ENCODE measurements at places on chromosomes 12 and 14.
A peak's percentile ranks its signal among the peaks of the same experiment; 100 is the strongest.

DNA sequence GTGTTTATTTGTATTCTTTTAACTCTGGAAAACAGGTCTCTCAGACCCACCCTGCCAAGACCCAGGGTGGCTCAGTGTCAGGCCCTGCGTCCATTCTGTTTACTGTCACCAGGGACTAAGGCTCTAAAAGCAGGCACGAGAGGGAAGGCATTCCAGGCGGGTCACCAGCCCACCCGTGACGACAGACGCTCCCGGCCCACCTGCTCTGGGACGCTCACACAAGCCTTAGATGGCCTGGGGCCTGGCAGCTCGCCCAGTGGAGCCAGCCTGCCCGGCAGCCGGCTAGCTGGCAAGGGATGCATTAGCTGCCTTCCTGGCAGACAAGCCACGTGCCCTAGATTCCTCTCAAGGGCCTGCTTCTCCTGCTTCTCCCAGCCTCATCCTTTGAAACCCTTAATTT lies 9.2 kb upstream of the NUAK1 start:
- DNase-seq = no peak

DNA sequence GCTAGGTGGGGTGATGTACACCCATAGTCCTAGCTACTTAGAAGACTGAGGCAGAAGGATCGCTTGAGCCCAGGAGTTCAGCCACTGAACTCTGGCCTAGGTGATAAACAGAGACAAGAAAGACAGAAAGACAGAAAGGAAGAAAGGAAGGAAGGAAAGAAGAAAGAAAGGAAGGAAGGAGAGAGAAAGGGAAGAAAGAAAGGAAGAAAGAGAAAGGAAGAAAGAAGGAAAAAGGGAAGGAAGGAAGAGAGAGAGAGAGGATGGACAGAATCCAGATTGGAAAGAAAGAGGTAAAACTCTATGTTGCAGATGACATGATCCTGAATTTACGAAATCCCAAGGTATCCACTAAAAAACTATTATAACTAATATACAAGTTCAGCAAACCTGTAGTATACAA lies 8.2 kb downstream of the INTS13 start:
- no peak for DNase-seq

GRCh38 chr12:68446384-68446783 lies 114.2 kb upstream of the MDM1 start:
- DNase-seq = no peak

DNA sequence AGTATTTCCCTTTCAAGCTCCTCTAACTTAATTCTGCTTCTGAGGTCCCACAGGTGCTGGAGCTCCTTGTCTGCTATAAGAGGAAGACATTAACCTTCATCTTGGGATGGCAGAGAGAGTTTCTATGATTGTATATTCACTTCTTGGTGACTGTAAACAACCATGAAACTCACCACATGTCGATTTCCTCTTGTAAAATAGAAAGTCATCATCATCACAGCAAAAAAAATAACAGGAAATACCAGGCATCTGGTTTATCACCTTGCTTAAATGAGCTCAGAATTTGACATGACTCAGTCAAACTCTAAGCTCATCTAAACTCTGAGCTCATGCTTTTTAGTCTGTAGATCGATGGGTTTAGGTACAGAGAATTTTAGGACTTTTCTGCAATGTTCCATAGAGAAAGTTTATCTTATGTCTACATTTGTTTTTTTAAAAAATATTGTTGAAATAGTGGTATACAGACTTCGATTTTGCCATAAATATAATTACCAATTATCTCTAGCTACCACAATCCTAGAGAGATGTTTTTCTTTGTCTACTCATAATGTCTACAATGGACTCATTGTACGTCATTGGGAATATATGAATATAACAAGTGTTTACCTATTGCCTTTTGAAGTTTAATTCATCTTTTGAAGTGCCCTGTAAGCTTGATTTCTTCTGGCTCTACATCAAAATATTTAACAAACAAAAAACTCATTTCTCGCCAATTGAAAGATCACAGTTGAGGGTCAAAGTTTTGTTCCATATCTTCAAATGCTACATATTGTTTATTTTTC lies 58.4 kb downstream of the IGF1 start:
- DNase-seq = no peak

- DNase-seq = no peak
Observed at GRCh38 chr14:88825503-88825902, 1.1 kb downstream of the TTC8 start.

GRCh38 chr12:82593143-82593542 lies 93.6 kb upstream of the TMTC2 start:
- no peak for DNase-seq

- DNase-seq = no peak
Observed at GRCh38 chr14:63299351-63300110, 19.2 kb downstream of the GPHB5 start.

DNA sequence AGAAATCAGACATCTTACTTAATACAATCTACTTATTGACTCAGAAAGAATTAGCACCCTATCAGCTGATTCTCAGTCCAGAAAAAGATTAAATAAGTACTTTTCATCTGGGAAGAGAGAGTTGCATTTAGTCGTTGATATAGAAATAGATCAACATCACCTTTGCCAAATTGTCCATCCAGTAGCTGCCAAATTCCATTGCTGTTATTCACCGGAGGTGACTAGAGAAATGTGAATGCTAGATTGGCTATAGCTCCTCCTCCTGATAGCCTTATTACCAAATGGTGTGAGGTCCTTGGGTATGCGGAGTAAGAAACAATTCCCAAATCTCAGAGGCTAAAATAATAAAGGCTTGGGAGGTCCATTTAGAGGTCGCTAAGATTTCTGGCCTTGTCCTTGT lies 723.3 kb upstream of the FLRT2 start:
- DNase-seq = no peak

DNA sequence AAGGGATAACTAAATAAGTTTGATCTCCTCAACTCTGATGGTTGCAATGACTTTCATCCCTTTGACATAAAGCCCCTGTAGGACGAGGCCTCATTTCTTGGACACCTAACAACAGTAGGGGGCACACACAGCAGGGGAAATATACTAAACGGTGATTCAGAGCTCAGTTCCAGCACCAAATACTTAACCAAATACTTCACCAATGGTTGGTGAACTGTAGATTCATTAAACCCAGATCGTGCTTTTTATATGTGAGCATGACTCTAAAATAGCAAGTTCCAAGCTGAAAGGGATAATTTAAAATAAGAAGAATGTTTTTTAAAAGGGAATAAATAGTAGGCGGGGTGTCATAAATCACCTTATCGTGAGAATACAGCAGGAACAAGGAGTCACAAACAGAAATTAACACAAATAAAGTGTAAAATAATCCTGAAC lies 53.2 kb downstream of the ATG2B start:
- no peak for DNase-seq

GRCh38 chr12:125431516-125431915 lies 366.3 kb downstream of the AACS start:
- DNase-seq = no peak

GRCh38 chr14:64092940-64093339 lies 201.2 kb downstream of the ESR2 start:
- DNase-seq = no peak

DNA sequence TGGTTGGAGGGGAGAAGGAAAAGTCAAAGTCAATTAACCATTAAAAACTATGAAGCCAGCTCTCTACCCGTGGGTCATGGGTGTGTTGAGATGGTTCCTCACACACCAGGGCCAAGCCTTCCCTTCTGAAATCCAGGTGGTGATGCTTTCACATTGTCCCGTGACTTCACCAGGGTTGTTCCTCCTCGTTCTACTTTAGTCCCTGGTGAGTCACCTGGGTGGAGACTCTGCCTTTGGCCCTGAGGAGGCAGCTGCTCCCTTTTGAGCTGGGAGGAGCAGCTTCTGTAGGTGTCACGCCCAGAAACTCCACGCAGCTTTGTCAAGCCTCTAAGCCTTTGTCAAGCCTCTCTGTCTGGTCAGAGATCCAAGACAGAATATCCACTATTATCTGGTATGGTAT lies 348.3 kb downstream of the BMP4 start:
- no peak for DNase-seq

DNA sequence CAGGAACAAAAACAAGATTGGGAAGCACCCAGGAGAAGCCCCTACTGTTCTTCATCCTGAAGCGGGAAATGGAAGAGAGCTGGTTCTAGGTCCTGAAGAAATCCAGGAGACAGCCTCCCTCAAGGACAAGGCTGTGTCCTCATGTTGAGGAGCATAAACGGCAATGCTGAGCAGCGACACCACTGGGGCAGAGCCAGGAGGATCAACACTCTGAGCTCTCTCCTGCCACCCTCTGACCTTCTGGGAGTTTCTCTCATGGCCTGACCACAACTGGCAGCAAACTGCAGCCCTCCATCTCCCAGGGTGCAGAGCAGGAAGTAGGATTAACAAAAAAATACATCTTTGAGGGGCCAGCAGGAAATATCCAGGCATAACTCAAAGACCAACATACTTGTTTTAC lies 1292.2 kb upstream of the TMEM132C start:
- DNase-seq = no peak

GRCh38 chr12:100795800-100796179 lies 1.2 kb downstream of the ANO4 start:
- DNase-seq = no peak

- no peak for DNase-seq
Observed at GRCh38 chr12:39383114-39383513, 59.8 kb downstream of the KIF21A start.

DNA sequence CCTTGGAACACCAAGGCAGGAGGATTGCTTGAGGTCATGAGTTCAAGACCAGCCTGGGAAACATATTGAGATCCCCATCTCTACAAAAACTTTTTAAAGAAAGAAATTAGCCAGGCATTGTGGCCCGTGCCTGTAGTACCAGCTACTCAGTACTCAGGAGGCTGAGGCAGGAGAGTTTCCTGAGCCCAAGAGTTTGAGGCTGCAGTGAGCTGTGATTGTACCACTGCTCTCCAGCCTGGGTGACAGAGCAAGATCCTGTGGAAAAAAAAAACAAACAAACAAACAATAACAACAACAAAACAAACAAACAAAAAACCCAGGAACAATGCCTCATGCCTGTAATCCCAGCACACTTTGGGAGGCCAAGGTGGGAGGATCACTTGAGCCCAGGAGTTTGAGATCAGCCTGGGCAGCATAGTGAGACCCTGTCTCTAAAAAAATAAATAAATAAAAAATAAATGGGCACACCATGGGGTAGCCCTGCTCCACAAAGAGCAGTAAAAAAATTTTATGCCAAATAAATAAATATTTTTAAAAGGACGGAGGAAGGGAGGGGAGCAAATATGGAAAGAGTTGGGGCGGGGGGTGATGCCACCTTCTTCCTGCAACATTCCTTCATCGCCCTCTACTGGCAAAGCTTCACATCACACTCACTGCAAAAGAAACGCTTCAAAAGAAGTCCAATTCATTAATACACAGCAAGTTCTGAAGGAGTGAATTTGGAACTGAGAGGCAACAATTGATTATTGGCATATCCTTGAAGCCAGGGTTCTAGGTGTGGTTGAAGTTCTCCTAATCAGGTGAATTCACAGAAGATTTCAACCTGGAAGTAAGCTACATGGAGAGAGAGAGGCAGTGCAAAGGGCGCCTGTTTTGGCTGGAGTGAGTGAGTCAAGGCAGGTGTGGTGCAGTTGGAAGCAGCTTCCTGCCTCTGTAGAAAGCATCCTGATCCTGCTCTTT lies 8.8 kb upstream of the GNPTAB start:
- DNase-seq = peak; percentile 73

GRCh38 chr12:65208964-65209654 lies 39.7 kb downstream of the LEMD3 start:
- DNase-seq = no peak

DNA sequence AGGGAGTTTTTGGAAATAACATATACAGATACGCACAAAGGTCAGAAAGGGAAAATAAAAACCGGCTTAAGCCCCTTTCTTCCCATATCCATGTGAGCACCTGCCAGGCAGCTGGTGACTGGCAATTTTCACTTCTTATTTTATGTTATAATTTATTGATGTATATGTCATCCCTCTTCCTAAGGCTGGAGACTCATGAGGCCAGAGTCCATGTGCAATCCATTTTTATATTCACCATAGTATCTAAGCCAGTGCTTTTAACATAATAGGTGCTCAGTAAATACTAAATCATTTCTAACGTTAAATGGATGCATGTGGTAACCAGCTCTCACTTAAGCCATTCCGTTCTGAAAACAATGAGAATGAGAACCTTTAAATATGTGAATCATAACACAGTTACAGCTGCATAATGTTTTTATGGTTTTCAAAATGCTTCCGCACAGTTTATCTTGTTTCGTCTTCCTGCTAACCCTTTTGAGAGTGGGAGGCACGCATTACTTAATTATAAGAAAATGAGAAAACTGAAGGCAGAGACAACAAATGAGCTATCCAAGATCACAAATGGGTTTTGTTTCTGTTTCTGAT lies 178.3 kb downstream of the CACNA1C start:
- no peak for DNase-seq

- DNase-seq = no peak
Observed at GRCh38 chr12:44053549-44054127, 217.8 kb downstream of the TMEM117 start.

DNA sequence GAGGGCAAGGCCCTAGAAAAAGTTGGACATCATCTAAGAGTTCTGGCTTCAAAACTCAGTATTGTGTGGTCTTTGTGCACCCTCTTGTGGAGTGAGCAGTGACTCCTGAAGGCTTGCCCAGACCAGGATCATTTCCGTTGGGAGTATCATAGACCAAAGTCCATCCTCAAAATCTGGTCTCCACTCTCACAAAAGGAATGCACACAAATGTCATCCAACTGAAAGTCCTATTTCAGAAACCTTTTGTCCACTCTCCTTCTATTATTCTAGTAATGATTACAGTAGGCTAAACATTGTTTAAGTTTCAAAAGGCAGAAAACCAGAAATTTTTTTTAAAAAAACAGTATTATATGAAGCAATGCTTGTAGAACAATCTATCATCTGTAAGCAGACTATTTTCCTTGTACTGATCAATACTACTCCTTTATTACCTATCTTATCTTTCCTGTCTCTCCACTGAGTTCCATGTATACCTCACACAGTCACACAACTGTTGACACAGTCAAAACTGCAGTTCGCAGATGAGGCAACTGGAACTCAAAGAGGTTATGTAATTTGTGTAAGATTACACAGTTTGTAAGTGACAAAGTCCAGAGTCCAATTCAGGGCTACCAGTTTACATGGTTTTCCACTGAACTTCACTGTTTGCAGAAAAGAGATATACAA lies 41.4 kb downstream of the COX16 start:
- DNase-seq = no peak

GRCh38 chr12:83150465-83151189 lies 463.9 kb downstream of the TMTC2 start:
- DNase-seq = no peak

DNA sequence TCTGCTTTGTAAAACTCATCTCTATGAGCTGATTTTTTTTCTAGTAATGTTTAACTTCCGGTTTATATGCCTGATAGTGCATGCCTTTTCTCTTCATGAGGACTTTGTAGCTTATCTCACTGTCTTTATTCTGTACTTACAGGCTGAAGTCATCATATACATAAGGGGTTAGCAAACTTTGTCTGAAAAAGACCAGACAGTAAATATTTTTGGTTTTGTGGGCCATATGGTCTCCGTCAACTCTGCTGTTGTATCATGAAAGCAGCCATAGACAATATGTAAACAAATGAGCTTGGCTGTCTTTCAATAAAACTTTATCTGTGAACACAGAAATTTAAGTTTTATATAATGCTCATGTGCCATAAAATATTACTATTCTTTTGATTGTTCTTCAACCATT lies 172.1 kb downstream of the GXYLT1 start:
- no peak for DNase-seq

GRCh38 chr12:109804820-109805761 lies 28.1 kb downstream of the TRPV4 start:
- peak; percentile 70 for DNase-seq

GRCh38 chr14:91047174-91047753 lies 13.2 kb downstream of the RPS6KA5 start:
- no peak for DNase-seq

All from activated CD4-positive, alpha-beta memory T cell treated with anti-CD3 and anti-CD28 coated beads, Interleukin-2, amount 10 ng/mL, durations not matched to agents 7 days and 5 days (primary cell).